ENCODE measurements at places on chromosomes 2 and 18.

DNA sequence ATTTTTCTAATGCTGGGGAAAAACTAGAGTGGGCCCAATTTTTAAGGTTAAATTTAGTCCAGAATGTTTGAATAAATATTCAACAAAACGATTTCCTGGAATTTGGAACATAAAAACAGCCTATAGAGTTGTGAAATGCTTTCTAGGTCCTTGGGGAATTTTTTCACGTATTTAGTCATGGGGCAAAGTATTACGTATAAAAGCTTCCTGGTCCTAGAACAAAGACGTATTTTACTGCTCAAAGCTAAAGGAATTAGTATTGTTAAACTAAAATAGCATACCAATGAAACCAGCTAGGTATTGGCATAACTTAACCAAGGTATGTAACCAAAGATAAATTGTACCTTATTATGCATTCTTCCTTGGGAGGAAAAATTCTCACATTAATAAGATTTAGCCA, 1.6 kb downstream of the SESTD1 start:
- DNase-seq: no peak

GRCh38 chr2:178287652-178288344, 93.5 kb downstream of the OSBPL6 start:
- no peak for DNase-seq

- DNase-seq: no peak
Measured at GRCh38 chr2:5798084-5798483, 105.9 kb downstream of the SOX11 start.

DNA sequence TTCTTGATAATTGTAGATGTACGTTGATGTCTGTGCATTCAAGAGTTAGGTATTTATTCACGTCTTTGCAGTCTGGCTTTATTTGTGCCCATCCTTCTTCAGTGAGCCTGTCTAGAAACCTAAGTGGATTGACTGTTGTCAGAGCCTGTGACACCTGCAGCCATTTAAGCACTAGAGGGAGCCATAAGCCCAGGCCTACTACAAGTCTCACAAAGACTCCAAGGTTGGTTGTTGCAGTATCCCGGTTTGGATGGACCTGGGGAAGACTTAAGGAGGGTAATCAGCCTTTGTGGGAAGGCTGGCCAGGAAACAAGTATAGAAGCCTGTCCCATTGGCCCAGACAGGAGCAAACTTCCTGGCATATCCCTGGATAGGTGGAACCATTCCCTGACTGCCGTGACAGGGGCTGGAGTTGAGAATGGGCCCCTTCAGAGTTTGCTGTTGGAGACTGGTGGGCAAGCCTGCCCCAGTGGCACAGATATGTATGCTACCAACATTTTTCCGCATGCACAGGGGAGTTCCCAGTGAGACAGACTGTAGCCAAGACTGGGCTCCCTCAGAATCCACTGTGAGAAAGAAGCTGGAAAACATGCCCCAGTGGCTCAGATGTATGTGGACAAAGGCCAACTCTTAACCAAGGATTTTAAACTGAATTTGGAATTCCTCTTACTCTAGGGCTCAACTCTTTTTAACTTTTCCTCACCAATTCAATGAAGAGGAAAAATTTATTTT, 9.3 kb upstream of the LRRC30 start:
- no peak for DNase-seq

- no peak for DNase-seq
Measured at GRCh38 chr2:201127152-201127511, 11.2 kb downstream of the CFLAR start.

- DNase-seq: no peak
Measured at GRCh38 chr2:172366596-172367150, 60.7 kb upstream of the ITGA6 start.

- DNase-seq: no peak
Measured at GRCh38 chr2:226893216-226893615, 57.4 kb downstream of the RHBDD1 start.

DNA sequence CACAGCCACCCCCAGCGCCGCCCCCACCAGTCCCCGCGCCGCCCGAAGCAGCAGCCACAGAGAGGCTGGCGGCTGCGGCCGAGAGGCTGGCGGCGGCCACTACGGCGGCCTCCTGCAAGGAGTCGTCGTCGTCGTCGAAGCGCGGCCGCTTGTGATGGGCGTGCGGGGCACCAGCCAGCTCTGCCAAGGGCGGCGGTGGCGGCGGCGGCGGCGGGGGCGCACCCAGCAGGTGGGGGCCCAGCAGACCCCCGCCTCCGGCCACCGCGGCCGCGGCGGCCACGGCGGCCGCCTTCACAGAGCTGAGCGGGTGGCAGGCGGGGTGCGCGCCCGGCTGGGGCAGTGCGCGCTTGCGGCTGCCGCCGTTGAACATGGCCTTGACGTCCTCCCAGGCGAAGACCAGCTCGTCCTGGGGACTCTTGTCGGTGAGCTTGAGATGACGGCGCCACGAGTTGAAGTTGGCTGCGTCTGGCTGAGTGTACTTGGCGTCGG, 3.3 kb downstream of the SKOR2 start:
- DNase-seq: no peak

DNA sequence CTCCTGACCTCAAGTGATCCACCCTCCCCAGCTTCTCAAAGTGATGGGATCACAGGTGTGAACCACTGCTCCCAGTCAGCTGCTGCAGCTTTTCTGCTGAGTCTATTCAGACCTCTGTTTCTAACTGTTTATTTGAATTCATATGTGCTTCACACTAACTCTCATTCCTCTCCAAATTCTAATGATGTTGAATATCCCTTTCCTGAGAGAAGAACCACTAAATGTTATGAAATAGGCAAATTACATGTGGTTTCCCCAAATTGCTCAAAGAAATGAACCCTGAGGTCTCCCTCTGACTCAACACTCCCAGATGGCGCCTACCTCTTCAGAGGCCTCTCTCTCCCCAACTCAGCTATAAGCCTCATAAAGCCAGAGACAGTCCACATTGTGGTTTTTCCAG, 98.6 kb downstream of the IRS1 start:
- no peak for DNase-seq

DNA sequence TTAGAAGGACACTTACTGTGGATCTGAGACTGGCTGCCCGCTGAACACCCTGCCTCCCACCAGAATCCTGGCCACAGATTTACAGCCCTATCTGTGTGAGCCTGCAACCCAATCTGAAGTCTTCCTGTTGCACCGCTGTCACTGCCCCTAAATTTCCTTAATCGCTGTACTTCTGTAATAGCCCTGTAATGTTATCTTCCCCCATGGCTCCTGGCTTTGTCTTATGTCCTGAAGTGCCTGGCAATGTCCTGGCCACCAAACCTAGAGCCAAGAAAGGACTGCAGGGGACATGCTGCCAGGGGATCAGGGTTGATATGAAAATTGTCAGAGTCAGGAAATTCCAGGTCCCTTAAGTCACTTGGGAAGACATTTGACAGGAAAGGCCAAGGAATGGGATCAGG, 52.7 kb downstream of the FHOD3 start:
- no peak for DNase-seq

DNA sequence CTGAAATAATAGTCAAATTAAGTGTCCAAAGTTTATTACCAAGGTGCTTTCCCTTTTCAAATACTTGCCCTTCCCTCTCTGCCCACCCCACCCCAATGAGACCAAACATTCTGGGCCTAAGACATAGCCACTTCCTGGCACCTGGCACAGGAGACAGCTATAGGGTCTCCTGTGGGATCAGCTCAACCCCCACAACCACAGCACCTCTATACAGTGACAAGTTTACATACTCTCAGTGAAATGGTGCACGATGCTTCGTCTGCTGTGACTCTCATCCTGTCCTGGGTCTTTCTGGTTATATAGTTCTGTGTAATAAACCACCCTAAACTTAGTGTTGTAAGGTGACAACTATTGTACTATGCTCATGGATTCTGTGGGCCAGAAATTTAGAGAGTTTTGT, 466.2 kb downstream of the FBXO15 start:
- no peak for DNase-seq

- DNase-seq: no peak
Measured at GRCh38 chr2:42249284-42249683, 80.1 kb downstream of the EML4 start.

GRCh38 chr2:7348761-7349160, 431.5 kb downstream of the RNF144A start:
- no peak for DNase-seq

DNA sequence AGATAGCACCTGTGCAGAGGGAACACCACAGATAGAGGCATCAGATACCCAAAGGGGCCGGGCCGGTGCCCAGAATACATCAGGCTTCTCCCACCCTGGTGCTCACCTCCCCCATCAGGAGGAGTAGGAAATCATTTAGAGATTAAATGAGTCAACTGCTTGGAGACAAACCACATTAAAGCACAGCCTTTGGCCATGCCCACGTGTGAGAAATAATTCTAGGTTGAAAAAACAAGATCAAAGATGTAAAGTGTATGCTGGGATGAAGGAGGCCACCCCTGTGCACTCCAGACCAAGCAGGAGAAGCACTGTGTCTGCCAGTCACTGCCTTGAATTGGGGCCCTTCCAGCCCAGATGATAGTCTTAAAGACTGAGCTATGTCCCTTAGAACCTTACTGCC, 152.8 kb upstream of the ACAA2 start:
- DNase-seq: no peak

- no peak for DNase-seq
Measured at GRCh38 chr2:213107728-213108127, 43.7 kb downstream of the IKZF2 start.

- no peak for DNase-seq
Measured at GRCh38 chr2:148730085-148730484, 85.5 kb downstream of the EPC2 start.

DNA sequence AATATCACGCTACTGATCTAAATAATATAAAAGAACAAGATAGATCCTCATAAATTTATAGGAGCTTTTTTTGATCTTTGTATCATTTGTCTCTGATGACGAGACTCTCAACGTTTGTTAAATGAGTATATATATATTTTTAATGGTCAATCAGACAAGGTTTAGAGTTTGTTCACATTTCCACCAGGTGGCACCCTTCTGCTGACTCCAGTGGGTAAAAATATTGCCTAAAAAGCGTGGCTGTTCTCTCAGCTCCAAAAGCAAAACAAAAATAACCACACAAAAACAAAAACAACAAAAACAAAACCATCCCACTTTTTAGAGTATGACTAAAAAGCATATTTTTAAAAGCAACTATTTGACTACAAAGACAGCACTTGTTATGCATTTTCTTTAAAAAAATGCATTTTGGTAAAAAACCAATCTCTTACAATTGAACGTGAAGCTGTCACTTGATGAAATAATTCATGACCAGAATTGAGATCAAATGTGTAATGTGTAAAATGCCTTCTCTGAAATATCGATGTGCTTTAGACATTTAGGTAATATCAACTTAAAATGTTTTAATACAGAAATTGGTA, 723.2 kb downstream of the DPP10 start:
- DNase-seq: no peak

DNA sequence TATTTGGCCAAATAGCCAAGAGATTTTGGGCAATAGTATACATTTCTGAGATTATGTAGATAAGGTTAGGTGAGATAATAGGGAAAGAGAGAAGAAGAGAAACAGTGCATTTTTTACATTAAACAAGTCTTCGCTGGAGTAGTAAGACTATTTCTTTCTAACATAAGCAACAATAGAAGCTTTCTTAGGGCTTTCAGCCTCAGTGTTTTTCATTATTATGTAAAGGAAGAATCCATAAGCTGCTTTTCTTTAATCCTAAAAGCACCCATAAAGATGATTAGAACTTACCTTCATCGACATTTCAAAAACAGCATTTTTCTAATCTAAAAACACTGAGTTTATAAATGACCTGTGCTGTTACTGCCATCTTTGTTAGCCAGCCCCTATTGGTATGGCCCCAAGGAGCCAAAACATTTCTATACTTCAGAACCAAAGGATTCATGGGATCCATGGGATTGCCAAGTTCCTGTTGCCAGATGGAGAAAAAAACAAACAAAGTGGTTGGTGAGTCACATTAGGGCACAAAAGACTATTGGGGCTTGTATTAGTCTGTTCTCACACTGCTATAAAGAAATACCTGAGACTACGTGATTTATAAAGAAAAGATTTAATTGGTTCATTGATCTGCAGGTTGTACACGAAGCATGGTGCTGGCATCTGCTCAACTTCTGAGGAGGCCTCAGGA, 88.2 kb downstream of the SCG2 start:
- no peak for DNase-seq

GRCh38 chr2:102291319-102292075, 19.9 kb upstream of the IL1RL1 start:
- no peak for DNase-seq

DNA sequence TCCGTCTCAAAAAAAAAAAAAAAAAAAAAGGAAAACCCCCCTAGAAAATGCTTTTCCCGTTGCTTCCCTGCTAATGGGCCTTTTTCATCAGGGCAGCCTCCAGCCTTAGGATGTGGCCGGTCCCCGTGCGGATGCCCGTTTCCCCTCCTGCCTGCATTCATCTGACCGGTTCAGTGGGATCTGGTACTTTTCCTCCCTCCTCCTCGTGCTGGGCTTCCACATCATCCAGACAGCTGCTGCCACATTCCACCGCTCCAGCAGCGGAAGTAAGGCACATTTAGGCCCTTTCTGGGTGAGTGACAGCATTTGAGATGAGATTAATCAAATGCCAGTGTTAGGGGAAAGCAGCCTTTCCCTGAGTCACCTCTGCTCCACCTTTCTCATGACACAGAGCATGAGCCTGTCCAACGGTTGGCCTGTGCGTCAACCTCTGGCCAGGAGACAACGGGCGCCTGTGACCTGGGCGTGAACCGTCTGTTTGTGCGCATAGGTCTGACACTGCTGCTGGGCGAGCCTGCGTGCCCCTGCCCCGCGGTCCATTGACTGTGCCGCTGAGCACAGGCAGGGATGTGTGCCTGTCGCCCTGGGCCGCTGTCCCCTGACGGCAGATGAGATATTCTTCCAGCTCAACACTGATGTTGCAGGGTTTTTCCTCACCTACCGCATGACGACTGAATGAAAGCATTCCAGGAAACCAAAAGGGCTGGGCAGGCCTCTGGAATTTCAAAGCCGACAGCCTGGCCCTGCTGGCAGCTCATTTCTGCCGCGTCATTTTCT, 174.0 kb downstream of the TGIF1 start:
- DNase-seq: no peak

GRCh38 chr2:200649724-200650123, 63.9 kb downstream of the AOX1 start:
- DNase-seq: no peak

GRCh38 chr2:226795281-226796011, 4.2 kb downstream of the IRS1 start:
- DNase-seq: no peak

DNA sequence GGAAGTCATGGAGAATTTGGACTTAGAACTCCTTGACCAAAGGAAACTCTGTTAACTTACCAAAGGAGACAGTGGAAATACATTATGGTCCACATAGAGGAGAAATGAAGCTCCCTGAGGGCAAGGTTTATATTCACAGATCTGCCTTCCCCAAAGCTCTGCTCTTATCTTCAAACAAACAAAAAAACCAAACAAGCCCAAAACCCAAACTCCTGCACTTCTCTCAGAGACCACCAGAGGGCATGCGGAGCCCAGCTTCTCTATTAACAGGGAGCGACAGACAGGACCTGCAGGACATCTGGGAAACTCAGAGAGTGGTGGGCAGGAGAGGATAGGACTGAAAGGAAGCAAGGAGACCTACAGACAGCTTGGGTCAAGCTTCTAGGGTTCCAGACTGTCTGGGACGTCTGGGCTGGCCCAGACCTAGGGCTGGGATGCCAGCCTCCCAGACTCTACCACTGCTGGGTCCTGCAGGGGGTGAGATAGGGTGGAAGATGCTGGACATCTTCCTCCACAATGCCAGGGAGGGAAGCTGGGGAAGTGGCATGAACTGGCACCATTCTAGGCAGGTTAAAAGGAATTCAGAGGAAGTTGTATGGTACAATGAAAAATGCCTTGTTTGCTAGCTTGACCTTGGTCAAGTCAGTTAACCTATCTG, 4.0 kb upstream of the WNT10A start:
- no peak for DNase-seq

GRCh38 chr18:79912409-79912991, 39.0 kb downstream of the SLC66A2 start:
- DNase-seq: no peak
